ENCODE measurements at places on chromosomes 12 and 14. TPM values are rescaled to one million over a fixed set of nuclear protein-coding genes. Genes with fewer than 3 reads are reported as not detected.

DNA sequence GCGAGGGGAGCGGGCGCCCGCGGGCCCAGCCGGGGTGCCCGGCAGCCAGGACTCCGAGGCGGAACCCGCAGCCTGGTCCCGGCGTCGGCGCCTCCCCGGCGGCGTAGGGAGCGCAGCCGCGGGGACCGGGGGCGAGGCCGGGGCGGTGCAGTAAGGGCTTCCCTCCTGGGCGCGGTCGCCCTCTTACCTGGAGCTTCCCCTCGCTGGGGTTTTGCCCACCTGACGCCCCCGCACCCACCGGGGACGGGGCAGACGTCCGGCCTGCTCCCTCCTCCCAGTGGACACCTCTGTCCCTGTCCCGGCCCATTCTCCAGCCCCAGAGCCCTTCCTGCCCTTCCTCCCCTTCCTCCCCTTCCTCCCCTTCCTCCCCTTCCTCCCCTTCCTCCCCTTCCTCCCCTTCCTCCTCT is 413 bp upstream of the TUBA1C start:
- no peak for DNase-seq

- DNase-seq: no peak
These were observed 667.2 kb downstream of the DIO2 start for GRCh38 chr14:79543967-79544697.

GRCh38 chr12:64672925-64673409 is 62.7 kb downstream of the RASSF3 start:
- DNase-seq: no peak

Gene KRT72
- total RNA-seq: not detected
